ENCODE measurements at places on chromosomes 2 and 18.

- DNase-seq: no peak
Observed at GRCh38 chr2:235594041-235594440, 100.2 kb downstream of the AGAP1 start.

GRCh38 chr18:79542876-79543750 is 136.5 kb upstream of the CTDP1 start:
- no peak for DNase-seq

GRCh38 chr18:33115917-33116316 is 324.6 kb downstream of the CCDC178 start:
- no peak for DNase-seq

- DNase-seq: no peak
Observed at GRCh38 chr2:216181351-216181750, 72.2 kb downstream of the XRCC5 start.

DNA sequence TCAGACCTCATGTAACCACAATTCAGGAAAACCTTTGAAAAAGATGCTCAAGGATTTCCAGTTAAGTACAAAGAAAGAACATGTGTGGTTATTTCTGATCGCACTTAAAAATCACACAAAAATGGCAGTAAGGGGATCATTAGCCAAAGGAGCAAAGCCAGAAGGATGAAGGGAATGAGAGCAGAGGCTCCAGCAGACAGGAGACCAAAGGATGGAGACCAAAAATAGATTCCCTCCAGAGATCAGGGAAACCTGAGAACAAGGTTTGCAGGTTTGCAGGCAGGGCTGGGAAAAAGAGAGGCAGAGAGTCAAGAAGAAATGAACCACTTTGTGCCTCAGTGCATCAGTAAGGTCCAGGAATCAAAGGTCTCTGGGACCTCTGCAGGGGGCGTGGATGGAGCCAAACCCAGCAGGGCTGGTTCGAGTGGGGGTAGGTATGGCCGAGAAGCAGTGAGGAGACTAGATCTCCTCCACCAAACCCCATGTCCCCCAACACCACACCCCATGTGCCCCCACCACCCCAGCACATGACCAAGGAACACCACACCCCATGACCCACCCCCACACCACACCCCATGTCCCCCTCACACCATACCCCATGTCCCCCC is 98.5 kb upstream of the GPC1 start:
- no peak for DNase-seq

GRCh38 chr18:48037481-48038271 is 107.2 kb upstream of the SMAD2 start:
- DNase-seq: no peak

GRCh38 chr2:9968553-9969497 is 17.3 kb downstream of the GRHL1 start:
- no peak for DNase-seq

DNA sequence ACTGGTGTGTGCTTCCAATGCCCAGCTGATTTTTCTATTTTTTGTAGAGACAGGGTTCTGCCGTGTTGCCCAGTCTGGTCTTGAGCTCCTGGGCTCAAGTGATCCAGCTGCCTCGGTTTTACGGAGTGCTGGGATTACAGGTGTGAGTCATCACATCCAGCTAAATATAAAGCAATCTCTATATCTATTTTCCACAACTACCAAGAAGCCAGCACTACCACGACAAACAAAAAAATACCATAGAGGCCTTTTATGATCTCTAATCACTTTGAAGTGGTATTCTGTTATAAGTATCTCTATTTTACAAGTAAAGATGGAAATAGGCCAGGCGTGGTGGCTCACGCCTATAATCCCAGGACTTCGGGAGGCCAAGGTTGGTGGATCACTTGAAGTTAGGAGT is 34.7 kb downstream of the C2orf74 start:
- no peak for DNase-seq

- no peak for DNase-seq
Observed at GRCh38 chr2:144510294-144510991, 9.5 kb downstream of the ZEB2 start.

DNA sequence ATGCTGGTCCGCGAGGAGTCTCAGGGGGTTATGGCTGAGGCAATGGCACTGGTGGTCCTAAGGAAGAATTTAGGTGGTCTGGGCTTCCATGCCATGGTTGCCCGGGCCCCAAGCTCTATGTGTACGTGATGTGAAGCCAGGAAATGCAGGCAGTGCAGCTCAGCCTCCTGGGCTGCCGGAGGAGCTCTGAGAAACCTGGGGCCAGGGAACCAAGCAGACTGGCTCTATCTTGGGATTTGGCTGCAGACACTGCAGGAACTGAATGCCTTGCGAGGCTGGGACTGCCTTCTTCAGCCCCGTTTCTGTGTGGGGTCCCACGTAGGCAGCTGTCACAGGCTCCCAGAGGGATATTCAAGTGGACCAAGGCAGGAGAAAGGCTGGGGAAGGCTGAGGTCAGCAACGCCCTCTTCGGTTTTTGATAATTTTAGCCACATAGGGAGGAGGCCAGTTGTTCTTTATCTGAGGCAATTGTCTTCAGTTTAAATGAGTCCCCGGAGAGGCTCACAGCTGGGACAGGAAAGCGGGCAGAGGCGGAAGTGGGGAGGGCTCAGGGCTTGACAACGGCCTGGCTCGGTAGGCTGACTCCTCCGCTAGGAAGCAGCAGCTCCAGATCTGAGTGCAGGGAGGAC is 77.7 kb downstream of the RHOB start:
- DNase-seq: no peak

DNA sequence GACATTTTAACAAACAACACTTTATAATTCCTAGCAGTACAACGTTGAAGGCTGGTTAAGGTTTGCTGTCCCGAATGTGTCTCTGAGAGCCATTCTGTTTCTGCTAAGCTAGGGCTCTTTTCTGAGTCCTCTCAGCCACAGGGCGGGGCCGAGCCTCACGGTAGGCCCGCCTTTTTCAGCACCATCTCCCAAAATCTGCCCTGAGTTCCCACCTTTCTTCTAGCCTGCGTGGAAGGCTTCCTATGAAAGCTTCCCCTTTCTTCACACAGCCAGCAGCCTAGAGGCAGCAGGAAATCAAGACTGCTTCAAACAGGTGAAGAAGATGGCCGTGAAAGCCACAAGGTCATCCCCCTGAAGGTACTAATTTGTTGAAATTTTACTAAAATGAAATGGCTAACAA is 255.5 kb downstream of the CDH2 start:
- DNase-seq: no peak

- DNase-seq: no peak
Observed at GRCh38 chr2:10400978-10401951, 46.9 kb downstream of the ODC1 start.

DNA sequence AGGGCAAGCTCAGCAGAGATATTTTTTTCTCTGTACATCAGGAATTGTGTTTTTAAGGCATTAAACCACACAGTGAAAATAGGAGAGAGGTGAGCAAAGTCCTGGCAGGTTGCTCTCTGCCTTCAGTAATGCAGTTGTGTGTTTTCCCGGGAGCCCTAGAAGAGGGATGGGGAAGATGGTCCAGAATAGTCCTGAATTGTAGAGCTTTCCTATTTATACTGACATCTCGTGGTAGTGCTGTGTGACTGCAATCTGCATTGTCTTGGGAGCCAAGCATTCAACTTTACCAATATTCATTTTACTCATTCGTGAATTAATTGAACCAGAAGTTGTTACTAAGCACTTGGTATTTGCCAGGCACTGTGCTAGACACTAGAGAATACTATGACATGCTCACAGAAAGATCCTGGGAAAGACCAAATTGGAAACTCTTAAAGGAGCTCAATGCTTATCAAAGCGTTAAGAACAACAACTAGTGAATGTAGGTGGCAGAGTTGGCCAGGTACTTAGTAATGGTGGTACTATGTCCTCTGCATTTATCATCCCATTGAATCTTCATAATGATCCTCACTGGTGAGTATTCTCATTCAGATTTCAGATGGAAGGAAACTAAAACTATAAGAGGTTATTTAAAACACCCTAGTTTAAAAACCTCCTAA is 214.6 kb downstream of the TRIB2 start:
- no peak for DNase-seq

- DNase-seq: no peak
Observed at GRCh38 chr2:231679908-231680284, 28.4 kb upstream of the PTMA start.

- DNase-seq: no peak
Observed at GRCh38 chr2:98489971-98490962, 45.6 kb downstream of the INPP4A start.

GRCh38 chr2:28635191-28635611 is 116.4 kb upstream of the PPP1CB start:
- DNase-seq: no peak

- DNase-seq: no peak
Observed at GRCh38 chr18:68666381-68666780, 48.5 kb downstream of the TMX3 start.

GRCh38 chr2:70069049-70069448 is 18.2 kb upstream of the PCBP1 start:
- DNase-seq: no peak

- DNase-seq: no peak
Observed at GRCh38 chr2:112181571-112182290, 43.5 kb downstream of the FBLN7 start.

- DNase-seq: no peak
Observed at GRCh38 chr2:113120861-113121260, 6.5 kb upstream of the IL1RN start.

DNA sequence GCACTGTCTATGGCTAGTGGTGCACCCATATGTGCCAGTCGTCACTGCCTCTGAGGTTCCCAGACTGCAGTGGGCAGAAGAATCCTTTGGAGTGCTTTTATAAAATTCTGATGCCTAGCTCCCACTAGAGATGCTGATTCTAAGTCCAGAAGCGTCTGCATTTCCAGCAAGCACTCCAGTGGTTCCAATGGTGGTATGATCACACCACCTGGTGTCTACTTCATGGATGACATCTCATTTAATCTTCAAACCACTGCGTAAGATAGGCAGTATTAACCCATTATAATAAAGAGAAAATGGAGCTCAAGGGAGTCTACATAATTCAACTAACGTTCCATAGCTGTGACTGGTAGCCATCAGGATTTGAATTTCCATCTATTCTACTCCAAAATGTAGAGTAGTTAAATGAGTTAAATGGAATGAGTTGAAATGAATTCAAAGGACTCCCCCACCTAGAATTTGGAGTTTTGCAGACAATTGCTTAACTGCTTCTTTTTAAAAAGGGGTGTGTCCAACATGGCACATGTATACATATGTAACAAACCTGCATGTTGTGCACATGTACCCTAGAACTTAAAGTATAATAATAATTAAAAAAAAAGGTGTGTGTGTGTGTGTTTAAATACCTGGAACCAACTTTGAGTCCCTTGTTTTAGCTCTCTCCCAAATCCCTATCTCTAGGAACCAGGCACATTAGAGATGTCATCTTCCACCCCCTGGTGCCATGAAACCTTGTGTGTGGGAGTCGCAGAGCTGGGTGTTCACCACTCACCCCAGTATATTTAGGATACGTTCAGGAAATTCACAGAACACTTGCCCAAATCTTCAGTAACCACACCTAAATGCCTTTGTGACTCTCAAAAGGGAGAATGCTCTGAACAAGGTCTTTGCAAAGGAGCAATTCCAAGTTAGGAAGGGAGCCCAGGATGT is 14.1 kb downstream of the LAMA3 start:
- DNase-seq: no peak

- DNase-seq: no peak
Observed at GRCh38 chr18:25454270-25454659, 102.3 kb upstream of the ZNF521 start.

- DNase-seq: no peak
Observed at GRCh38 chr2:189613650-189614420, 33.2 kb upstream of the SLC40A1 start.

DNA sequence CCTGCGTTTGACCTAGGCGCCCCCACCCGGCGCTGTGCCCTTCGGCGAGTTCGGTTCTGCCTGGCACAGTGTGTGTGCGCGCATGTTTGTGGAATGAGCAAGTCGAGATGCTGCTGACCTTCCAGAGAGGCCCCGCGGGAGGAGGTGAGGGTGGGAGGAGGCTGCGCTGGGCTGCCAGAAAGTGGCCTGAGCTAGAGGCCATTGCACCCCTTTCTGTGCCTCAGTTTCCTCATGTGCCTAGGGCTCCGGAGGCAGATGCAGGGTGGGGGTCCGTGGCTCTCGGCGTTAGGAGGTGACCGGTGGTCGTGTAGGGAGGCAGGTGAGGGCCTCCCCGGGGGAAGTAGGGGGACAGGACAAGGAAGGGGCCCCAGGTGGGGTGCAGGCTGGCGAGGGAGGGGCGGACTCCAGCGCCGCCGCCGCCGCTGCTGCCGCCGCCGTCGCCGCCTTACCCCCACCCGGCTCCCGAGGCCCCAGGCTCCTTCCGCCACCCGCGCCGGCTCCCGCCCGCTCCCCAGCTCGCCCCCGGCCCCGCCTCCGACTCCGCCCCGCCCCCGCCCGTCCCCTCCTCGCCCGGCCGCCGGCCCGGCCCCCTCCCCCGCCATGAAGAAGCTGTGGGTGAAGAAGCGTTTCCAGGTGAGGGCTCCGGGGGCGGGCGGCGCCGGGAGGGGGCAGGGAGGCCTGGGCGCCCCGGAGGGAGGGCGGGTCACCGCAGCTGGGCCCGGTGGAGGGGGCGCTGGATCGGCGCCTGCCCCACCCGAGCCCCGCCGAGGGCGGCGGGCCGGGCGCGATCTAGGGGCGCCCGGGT is 7.0 kb downstream of the SPEG start:
- DNase-seq: peak; percentile 48

- no peak for DNase-seq
Observed at GRCh38 chr2:64325852-64326577, 127.9 kb upstream of the LGALSL start.

DNA sequence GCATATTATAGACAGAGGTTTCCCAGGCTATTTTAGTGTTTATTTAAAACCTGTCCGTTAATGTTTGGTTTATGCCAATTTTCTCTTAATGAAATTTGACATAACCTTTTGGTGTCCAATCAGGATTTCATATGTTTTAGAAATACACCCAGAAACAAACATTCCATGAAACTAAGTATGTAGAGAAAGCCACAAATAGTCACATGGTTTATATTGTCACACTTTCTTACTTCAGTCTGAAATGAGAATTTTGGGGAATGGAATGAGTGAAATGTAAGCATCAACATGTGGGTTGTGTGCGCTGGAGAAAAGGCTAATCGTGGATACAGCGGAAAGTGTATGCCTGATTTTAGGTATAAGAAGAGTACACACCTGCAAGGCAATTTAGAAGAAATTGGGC is 277.0 kb upstream of the RAB12 start:
- no peak for DNase-seq

DNA sequence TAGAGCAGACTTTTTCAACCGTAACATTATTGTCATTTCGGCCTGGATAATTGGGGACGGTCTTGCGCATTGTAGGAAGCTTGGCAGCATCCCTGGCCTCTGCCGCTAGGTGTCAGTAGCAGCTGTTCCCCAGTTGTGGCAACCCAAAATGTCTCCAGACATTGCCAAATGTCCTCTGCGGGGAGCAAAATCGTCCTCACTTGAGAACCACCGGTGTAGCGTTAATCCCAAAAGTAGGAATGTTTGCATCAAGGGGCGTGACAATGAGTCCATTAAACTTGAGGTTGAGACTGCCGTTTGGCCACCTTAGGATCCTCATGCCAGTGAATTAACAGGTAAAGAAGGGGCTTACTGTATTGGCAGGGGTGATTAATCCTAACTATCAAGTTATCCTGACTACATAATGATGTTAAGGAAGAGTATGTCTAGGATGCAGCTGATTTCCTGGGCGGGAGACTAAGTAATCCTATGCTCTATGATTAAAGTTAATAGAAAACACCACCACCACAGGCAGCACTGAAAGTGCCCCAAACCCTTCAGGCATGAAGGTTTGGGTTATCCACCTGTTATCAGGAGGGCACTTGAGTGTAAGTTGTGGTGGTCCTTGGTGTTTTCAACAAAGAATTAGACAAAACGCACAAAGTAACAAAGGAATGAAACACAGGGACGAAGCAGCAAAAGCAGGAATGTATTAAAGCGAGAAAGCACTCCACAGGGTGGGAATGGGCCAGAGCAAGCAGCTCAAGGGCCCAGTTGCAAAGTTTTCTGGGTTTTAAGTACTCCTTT is 4.9 kb upstream of the ZC3H8 start:
- DNase-seq: peak; percentile 72

GRCh38 chr2:143840601-143841000 is 679.3 kb downstream of the ZEB2 start:
- no peak for DNase-seq

Measured in stimulated activated CD8-positive, alpha-beta memory T cell treated with anti-CD3 and anti-CD28 coated beads, Interleukin-2, amount 100 ng/mL, for 1 hour (primary cell).